ENCODE measurements at places on chromosomes 6 and 20.

DNA sequence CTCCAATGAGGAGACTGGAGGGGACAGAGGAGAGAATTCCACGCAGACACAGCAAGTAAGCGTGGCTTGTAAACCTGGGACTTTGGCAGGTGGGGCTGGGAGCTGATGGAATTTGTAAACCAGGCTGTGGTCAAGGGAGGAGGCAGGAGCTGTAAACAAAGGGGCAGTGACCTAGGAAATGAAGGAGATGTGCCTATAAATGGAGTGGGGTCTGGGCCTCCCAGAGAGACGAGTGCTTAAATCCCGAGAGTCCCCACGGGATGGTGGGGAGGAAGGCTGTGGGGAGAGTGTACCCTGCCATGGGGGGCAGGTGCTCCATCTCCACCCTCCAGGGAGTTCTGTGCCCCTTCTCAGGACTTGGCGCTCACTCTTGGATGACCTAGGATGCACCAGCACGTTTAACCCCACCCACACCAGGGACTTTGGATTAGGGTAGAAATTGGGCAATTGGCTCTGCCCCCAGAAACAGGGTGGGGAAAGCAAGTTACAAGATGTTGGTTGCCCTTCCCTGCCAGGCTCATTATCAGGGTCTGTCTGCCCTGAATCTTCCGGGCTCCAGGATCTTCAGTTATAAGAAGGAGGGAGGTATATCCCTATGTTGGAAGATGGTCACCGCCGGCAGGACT lies 4.0 kb upstream of the DHX16 start:
- no peak for DNase-seq

GRCh38 chr6:128395188-128395587 lies 125.2 kb downstream of the PTPRK start:
- no peak for DNase-seq

DNA sequence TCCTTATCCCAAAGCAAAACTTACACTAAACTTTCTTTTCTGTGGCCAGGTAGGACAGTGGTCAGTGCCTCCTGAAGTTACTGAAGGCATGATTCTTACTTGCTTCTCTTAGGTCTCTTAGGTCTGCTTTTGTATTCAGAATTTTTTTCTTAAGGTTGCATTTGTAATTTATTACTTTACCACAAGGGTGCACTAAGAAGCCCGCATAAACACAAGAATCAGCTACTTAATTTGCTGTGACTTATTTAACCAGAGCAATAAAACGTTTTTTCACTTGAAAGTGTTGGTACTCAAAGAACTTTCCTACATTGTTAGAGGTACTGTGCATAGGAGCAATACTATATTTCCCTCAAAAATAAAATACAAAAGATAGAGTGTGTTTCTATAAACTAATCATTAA lies 75.4 kb upstream of the LAMA2 start:
- DNase-seq, result no peak

DNA sequence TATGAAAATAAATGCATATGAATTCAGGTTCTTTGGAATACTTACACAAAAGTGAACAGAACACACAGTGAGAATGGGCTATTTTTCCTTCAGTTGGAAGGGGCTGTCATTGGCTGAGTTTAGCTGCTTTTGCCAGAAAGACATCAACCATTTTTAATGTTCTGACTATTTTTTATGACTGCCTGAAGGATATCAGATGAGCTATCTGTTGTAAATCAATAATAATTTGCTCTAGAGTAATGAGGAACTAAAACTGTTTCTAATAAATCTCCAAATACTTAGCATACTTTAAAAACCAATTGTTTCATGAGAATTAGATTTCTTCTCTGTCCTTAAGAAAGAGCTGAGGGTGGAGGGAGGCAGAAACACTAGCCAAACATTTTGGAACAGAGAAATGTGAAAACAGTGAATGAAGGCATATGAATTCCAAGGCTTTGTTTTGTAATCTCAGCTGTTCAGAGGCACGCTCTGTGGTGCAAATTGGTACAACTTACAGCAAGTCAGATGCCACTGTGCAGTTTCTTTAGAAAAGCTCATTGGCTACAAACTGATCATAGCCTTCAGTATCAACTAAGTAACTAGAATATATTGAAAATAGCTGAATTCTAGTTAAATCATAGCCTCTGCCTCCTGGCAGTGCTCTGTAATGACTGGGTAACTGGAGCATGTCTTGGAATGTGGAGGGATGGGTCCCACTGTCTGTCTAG lies 228.9 kb upstream of the JAG1 start:
- DNase-seq, result no peak

- no peak for DNase-seq
Measured at GRCh38 chr20:60587986-60588385, 629.8 kb downstream of the CDH26 start.

DNA sequence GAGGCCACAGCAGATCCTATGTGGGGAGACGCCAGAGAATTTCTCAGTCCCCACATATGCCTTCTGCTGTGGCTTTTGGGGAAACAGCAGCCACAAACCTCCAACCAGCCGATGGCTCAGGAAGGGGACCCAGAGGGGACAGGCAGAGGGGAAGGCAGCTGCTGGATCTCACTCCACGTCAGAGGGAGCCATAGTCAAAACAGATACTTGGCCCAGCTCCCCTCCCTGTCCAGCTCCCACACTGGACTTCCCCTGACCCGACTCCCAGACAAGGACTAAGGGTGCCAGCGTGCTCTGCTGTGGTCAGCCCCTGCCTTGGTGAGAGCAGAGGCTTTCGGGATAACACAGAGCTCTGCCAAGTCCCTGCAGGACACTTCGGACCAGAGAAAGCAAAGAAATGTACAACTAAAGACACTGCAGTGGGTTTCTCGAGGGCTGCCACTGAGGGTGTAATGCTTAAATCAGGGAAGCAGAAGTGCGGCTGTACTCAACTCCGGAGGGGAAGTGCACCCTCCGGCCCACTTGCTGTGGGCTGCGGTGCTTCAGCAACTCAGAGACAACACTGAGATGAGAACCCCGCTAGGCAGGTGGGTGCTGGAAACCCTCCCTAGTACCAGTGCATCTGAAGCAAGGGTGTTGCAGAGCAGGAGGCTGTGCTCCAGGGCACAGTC lies 47.2 kb downstream of the RRBP1 start:
- no peak for DNase-seq

DNA sequence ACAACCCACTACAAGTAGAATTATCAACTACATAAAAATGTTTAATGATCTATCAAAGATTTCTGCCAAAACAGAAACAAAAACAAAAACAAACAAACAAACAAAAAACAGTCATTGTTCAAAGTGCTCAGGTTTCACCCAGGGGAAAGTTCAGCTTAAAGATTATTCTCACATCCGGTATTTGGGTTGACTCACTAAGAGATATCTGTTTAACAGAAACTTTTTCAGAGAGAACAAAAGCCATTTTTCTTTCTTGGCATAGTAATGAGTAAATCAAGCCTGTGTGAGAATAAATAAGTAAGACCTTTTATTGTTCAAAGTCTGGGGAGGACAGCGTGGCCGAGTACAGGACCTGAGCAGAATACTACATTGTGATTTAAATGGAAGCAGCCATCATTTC lies 143.6 kb downstream of the RCAN2 start:
- no peak for DNase-seq

GRCh38 chr6:66190858-66191257 lies 483.8 kb upstream of the EYS start:
- no peak for DNase-seq

- peak; percentile 32 for DNase-seq
Measured at GRCh38 chr6:166097914-166098522, 69.6 kb downstream of the TBXT start.

- no peak for DNase-seq
Measured at GRCh38 chr20:50356962-50357782, 153.0 kb upstream of the PTPN1 start.

- no peak for DNase-seq
Measured at GRCh38 chr6:79375635-79376337, 141.3 kb upstream of the HMGN3 start.

DNA sequence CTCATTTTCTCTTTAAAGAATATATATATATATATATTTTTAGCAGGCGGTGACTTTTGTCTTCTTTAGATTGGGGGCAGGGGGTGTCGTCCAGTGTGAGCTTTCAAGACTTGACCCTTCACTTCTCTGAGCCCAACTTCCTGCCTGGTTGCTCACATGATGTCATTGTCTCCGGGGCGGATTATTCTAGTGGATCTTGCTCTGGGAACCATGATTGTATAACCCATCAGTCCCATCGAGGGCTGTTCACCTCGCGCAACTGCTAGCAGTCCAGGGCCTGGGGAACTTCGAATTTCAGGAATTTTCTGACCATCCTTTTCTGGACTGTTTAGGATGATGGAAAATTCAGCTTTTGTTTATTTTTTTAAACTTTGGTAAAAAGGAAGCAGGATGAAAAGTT lies 1.0 kb downstream of the IGF2R start:
- peak; percentile 34 for DNase-seq

DNA sequence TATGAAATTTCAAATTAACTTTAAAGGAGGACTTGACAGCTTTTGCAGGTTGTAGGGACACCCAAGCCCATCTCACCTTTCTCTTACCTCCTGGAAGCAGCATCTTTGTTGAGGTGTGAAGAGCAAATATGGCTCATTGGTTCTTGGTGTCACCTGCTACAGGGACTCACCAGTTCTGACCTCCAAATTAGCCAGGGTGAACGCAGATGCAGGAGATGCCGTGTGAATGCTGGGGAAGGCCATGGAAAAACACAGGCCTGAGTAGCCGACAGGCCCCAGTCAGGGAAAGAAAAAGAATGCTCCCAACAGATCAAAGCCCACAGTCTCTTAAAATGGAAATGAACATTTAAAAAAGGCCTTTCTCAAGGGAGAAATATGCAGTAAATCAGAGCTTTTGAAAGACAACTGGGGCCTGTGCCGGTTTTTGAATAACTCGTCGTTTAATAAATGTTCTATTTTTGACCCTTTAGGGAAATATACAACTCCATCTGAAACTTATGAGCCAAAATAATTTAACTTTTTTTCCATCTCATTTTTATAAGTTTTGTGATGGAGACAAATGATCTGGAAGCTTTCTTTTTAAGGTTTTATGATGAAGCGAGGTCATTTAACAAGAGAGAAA lies 167.5 kb downstream of the CD83 start:
- DNase-seq, result no peak

GRCh38 chr6:56292505-56293181 lies 45.3 kb upstream of the COL21A1 start:
- DNase-seq, result no peak

DNA sequence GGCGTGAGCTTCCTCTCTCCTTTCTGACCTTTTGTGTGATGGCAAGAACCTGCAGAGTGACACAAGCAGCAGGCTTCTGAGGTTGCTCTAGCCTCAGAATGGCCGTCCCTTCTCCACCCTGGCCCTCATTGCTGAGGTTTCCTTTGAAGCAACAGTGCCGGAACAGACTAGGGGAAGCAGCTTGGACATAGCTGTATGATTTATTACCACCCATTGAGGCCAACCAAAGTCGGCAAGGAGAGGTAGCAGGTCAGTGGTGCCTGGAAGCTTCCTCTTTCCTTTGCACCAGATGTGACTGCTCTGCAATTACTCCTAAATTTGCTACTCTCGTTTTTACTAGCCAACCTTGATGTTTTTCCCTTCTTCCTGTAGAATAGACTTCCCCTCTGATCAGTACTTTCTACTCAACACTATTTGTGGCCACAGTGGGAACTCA lies 31.4 kb downstream of the PTPN1 start:
- DNase-seq, result no peak

GRCh38 chr6:75081921-75082320 lies 123.9 kb downstream of the COL12A1 start:
- no peak for DNase-seq

GRCh38 chr6:30820193-30820592 lies 64.1 kb upstream of the DDR1 start:
- peak; percentile 33 for DNase-seq

- DNase-seq, result no peak
Measured at GRCh38 chr6:31175971-31176370, 5.5 kb upstream of the POU5F1 start.

GRCh38 chr6:163191704-163192537 lies 222.6 kb upstream of the QKI start:
- no peak for DNase-seq

- no peak for DNase-seq
Measured at GRCh38 chr6:122107256-122107852, 292.1 kb upstream of the HSF2 start.

DNA sequence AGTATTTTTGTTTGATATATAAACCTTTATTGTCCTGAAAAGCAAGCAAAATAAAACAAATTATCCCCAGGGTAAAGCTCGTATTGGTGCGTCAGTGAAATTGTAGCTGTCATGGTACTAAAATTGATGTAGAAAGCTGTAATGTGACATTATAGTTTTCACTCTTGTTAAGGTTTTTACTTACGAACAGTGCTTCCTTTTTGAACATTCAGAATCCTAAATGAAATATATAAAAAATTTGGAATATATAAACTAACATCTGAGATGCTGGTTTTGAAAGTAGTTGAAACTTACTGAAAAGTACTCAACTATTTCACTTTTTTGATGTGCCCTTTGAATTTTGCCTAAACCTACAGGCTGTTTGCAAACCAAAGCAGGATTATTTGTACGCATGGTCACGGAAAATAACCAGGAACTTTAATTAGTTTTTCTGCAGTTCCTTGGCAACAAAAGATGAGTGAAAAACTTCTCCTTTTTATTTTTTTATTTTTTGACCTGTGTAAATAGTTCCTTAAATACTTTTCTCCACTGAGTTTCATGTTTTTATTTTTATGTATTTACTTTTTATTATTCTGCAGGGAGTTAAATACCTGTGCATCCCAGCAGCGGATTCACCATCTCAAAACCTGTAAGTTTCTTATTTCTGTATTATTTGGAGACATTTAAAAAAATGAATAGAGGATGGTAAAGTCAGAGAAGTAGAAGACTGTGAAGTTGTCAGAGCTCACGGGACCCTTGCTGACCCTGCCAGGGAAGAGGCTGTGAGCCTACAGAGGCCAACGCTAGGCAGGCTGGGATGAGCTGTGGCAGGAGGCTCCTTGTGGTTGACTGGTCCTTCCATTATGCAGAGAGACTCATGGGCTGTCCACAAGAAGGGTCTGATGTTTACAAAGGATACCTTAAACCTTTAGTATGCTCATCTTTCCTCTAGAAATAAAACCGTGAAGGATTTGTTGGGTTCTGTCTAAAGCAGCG lies 42.5 kb downstream of the DUSP22 start:
- no peak for DNase-seq

GRCh38 chr6:106975738-106976064 lies 1.2 kb upstream of the CD24 start:
- DNase-seq, result no peak

DNA sequence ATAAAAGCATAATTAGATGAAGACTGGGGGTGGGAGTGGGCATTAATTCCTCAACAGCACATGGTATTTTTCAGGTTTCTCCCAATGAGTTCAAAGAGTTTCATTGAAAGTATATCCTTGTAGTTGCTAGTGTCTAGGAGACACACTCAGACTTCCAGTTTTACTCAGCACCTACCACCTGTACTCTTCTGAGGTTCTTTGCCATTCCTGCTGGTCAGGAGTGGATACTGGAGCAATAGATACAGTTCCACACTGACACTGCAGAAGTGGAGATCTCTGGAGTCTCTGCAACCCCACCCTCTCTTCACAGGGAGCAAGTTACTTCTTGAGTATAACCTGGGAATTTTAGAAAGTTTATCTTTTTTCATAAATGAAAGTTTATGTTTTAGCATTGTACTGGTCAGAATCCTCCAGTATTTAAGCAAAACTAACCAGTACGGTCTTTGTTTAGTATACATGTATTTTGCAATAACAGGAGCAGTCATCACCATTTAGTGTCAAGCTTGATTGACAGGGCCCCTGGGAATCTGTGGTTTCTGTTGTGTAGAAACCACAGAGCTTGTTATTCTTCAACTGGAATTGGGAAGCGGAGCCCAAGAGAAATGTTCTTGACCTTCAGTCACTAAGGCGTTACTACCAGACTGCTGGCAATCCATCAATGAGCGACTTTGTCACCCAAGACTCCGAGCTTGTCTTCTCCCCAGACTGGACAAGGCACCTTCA lies 148.1 kb downstream of the ZDHHC14 start:
- peak; percentile 40 for DNase-seq

Measured in tibial nerve (tissue), 4 donors.